ENCODE measurements at places on chromosomes 1 and 21. TPM values are rescaled to one million over a fixed set of nuclear protein-coding genes. Genes with fewer than 3 reads are reported as not detected.

CCDC185 gene
- not detected for total RNA-seq

VWA5B1 gene
- not detected for total RNA-seq

RAB7B gene
- 9.1 TPM for total RNA-seq

UBL4B gene
- not detected for total RNA-seq

NECTIN4 gene
- 0.33 TPM for total RNA-seq

TNNT2 gene
- total RNA-seq = not detected

RNF186 gene
- not detected for total RNA-seq

SLC26A9 gene
- not detected for total RNA-seq

COL9A2 gene
- total RNA-seq = 2.1 TPM

ZNF692 gene
- total RNA-seq = 16.7 TPM

MMEL1 gene
- total RNA-seq = 0.33 TPM

ELAPOR1 gene
- 0.26 TPM for total RNA-seq

SAMSN1 gene
- not detected for total RNA-seq

HENMT1 gene
- total RNA-seq = 3.0 TPM

TMEM82 gene
- not detected for total RNA-seq

FABP3 gene
- 554 TPM for total RNA-seq

DNAJC28 gene
- 2.3 TPM for total RNA-seq

CLCA4 gene
- not detected for total RNA-seq

MYBPH gene
- 0.17 TPM for total RNA-seq

FAM167B gene
- total RNA-seq = 2.1 TPM

NRAS gene
- 29.5 TPM for total RNA-seq

SPRR2G gene
- not detected for total RNA-seq

CELA2A gene
- not detected for total RNA-seq

All from fibroblast of lung (primary cell).